ENCODE measurements at places on chromosomes 11 and 22. TPM values are rescaled to one million over a fixed set of nuclear protein-coding genes. Genes with fewer than 3 reads are reported as not detected.
A peak's percentile ranks its signal among the peaks of the same experiment; 100 is the strongest.

DNA sequence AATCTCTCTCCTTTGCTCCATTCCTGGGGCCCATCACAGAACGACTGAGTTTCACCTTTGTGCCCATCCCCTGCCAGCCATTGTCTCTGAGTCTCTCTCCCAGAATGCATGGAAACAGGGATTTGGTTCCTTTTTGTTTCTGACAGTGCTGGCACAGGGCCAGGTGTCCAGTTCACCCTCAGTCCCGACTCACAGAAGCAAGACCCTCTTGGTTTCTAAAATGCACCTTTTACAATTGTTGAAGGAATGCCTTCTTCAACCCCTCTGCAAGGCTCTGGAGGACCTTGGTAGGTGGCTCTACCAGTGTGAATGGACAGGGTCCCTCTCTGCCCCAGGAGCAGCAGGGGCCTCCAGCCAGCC, 5.1 kb upstream of the MYEOV start:
- no peak for DNase-seq

DNA sequence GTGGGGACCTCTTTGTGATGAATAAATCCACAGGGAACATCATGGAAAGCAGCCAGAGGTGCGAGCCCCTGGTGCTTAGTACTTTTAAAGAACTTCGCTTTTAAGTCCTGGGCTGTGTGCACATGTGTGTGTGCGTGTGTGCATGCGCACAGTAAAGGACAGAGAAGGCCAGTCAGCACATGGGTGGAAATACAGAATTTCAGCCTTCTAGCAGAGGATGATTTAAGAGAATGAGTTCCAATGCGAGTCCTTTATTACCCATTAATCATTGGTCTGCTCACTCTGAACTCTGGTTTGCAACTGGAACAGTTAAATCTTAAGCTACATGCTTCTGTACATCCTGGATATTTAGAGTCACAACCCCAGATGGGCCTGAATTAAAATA, 18.9 kb downstream of the TEAD1 start:
- peak; percentile 34 for DNase-seq

GRCh38 chr11:130022799-130023198, 20.2 kb upstream of the PRDM10 start:
- DNase-seq = no peak

GRCh38 chr11:65639623-65640482, 2.0 kb downstream of the SIPA1 start:
- no peak for DNase-seq

ACR gene
- 0.26 TPM for polyA plus RNA-seq

GRCh38 chr11:103053997-103054396, 38.0 kb downstream of the DCUN1D5 start:
- no peak for DNase-seq

- no peak for DNase-seq
Observed at GRCh38 chr22:32562401-32562800, 87.8 kb downstream of the FBXO7 start.

C11orf16 gene
- polyA plus RNA-seq = 0.08 TPM
